ENCODE measurements at places on chromosomes 2 and 18.
A peak's percentile ranks its signal among the peaks of the same experiment; 100 is the strongest.

GRCh38 chr2:187050409-187050998 is 201.5 kb upstream of the ZSWIM2 start:
- no peak for DNase-seq

- no peak for DNase-seq
These were observed 14.6 kb upstream of the ACOXL start for GRCh38 chr2:110717734-110718133.

GRCh38 chr2:202608142-202608852 is 26.5 kb upstream of the FAM117B start:
- DNase-seq, result no peak

DNA sequence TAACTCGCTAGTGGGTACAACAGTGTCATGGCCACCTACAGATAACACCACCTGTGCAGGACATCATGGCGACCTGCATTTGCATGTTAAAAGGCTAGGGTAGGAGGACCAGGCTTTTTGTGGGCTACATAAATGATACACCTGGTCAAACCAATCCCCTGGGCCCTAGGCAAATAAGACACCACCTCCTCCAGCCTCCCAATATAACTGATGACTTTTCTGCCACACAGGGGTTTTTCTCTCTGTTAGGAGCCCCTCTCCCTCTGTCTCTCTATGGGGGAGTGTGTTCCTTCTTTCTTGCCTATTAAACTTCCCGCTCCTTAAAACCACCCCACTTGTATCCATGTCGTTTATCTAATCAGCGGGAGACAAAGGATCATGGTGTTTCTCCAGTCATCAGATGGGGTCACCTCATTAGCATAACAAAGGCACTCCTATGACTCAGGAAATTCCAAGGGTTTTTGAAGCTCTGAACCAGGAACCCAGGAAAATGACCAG is 10.8 kb upstream of the BUB1 start:
- DNase-seq, result no peak

DNA sequence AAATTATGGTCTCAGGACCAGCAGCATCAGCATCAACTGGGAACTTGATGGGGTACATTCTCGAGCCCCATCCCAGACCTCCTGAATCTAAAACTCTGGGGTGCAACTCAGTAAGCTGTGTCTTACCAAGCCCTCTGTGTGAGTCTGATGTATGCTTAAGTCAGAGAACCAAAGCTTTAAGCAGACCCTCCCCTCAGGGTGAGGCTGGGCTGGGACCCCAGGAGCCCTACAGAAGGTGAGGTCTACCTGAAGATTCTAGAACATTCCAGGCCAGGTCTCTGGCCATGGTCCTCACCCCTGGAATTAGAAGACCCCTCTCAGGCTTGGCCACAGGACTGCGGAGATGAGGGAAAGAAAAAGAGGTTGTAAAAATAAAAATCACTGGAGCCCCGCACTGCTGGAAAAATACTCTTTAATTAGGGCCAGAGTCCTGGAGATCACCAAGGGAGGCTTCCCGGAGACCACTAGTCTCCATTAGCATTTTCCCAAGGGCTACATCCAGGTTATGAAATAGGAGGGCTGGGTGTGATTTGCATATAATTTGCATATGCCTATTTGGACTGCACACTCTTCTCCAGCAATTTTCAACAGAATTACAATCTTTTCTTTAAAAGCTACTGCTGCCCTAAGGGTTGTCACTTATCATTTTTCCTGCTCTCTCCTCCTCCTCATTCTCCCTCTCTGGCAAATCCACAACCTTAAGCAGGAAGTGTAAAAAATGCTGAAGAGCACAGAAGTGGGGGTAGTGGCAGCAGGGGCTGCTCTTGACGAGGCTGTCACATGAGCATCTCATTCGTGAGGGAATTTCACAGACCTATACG is 100.2 kb downstream of the ZBTB7C start:
- no peak for DNase-seq

DNA sequence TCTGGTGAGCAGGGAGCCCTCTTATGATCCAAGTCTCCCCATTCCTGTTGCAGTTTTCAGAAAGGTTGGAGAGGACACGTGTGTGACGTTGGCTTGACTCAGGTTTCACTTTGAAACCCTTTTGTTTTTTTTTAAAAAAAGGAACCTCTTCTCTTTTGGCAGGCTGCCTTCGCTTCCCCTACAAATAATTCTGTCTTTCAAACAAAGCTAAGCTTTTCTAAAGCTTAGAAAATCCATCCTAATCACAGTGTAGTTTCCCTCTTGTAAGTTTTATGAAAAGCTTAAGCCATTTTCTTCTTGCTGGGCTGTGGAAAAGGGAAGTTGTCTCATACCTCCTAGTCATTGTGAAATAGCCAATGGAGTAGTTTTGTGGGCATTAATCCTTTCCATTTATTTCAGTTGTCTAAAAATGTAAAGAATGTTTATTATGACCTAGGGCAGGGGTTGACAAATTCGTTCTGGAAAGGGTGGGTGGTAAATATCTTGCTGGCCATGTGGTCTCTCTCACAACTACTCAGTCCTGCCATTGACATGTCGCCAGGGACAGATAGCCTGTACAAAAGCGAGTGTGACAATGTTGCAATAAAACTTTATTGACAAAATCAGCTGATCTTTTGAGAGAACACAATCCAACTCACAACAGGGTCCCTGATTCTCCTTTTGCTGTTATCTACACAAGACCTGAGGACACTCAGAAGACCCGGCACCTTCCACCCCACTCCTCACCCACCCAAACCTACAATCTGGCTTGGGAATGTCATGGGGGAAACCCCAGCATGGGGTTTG is 878.8 kb downstream of the RNF144A start:
- DNase-seq, result no peak

DNA sequence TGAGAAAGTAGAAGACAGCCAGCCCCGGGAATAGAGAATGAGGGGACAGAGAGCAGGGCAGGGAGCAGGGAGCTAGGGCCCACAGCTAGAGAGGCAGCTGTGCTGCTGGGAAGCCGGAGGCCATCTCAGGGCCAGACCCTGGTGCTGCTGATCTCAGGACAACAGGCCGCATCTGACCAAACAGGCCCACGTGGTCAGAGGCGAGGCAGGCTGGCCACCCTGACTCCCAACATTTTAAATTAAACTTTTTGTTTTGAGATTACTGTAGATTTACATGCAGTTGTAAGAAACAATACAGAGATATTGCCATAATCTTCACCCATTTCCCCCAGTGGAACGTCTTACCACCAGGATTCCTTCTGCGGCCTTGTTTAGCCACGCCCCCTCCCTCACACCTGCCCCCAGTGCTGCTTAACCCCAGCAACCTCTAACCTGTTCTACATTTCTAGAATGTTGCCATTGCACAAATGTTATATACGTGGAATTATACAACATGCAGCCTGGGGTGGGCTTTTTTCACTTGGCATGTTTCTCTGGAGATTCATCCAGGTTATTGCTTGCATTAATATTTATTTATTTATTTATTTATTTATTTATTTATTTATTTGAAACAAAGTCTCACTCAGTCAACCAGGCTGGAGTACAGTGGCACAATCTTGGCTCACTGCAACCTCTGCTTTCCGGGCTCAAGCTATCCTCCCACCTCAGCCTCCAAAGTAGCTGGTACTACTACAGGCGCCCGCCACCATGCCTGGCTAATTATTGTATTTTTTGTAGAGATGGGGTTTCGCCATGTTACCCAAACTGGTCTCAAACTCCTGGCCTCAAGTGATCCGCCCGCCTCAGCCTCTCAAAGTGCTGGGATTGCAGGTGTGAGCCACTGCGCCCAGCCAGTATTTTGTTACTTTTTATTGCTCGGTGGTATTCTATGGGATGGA is 48.6 kb upstream of the GPR17 start:
- DNase-seq, result no peak

DNA sequence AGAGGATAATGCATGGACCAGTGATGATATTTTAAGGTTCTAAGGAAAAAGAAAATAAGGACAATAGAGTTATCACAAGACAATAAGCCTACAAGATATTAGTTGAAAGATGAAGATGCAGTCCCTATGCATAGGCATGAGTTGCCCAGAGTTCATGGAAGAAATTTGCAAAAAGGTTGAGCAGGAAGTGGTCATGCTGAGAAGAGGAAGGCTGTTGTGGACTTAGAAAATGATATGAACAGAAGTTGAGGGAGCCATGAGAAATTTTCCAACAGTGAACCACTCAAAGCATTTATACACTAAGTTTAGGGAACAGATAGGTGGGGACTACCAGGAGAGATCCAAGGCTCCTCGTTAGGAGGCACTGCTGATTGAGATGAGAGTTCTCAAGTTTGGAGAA is 3.5 kb downstream of the OSBPL6 start:
- no peak for DNase-seq

GRCh38 chr2:230877759-230878598 is 13.2 kb downstream of the ITM2C start:
- DNase-seq, result no peak

GRCh38 chr2:123453046-123453700 is 571.9 kb upstream of the CNTNAP5 start:
- DNase-seq, result no peak

- peak; percentile 89 for DNase-seq
These were observed at the start of gene CNPPD1 for GRCh38 chr2:219176818-219177551. TSS of gene CNPPD1 (minus strand) at chr2:219176925. CDS start at chr2:219176828, 97 bp downstream.

DNA sequence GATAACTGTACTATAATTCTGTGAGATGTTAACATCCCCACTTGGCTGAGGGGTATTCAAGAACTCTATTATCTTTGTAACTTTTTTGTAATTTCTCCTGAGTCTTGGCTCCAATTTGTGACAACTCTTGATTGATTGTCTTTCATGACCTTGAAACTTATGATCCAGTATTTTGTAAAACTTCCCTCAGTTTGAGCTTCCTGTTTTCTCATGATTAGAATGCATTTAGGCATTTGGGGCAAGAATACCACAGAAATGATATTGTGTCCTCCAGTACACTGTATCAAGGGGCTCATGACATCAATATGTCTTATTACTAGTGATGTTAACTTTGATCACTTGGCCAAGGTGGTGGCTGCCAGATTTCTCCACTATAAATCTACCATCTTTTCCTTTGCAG is 37.4 kb downstream of the PNO1 start:
- no peak for DNase-seq

- DNase-seq, result no peak
These were observed 617.1 kb upstream of the GYPC start for GRCh38 chr2:126038861-126039260.

GRCh38 chr18:50338122-50338521 is 36.7 kb upstream of the SKA1 start:
- DNase-seq, result no peak

GRCh38 chr18:26723981-26724380 is 141.5 kb downstream of the AQP4 start:
- DNase-seq, result no peak

DNA sequence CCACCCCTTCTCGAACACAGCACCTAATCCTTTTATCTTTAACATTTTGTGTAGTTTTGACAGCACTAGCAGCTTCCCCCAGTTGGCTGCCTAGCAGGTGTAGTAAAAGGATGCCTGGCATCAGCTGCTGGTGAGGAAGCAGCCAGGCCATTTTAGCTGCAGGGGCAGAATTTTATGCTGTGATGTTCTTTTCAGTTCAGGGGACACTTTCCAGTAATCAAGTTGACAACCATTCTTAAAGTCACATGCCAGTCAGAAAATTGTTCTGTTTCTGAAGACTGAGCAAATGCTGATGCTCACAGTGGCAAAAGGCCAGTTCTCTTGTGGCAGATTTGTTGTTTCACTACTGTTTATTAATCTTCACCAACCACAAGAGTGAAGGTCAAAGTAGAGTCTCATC is 570.8 kb downstream of the CCDC85A start:
- DNase-seq, result no peak

GRCh38 chr2:10717628-10718027 is 3.8 kb upstream of the ATP6V1C2 start:
- DNase-seq, result no peak

GRCh38 chr2:118878531-118879149 is 31.2 kb upstream of the EN1 start:
- DNase-seq, result no peak

GRCh38 chr2:107235491-107236254 is 349.7 kb upstream of the ST6GAL2 start:
- no peak for DNase-seq

GRCh38 chr2:10080536-10081304 is 509 bp upstream of the CYS1 start:
- DNase-seq, result no peak

- DNase-seq, result no peak
These were observed 21.9 kb downstream of the TMEM237 start for GRCh38 chr2:201621293-201621999.

GRCh38 chr2:217935901-217936684 is 66.7 kb downstream of the TNS1 start:
- no peak for DNase-seq

DNA sequence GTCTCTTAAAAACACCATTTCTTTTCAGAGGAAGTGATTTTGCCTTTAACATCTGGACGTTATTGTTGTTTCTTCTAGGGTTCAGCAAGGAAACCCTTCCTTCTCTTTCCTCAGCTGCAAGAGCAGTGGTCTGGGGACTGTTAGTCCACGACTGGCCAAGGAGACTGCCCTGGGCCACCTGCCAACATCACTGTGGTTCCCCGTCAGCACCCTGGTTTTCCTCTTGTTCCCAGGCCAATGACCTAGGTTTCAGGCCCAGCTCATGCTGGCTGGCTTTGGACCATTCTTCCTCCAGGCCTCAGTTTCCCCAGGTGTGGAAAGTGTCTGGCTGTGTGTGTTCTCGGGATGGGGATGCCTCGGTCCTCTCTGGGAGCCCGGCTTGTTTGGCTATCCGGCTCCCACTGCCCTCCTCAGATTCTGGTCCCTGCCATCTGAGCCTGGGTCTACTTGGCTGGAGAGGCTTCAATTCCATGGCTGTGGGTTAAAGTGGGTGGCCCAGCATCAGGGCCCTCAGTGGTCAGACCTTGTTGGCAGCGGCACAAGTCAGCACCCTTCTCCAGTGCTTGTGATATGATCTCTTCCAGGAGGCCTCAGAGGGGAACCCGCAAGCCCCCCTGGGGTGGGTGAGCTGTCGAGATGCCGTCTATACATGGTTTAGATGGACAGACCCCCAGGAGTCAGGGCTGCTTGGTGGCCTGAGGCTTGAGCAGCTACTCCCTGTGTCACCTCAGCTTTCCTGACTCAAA is 234.3 kb upstream of the HS6ST1 start:
- DNase-seq, result no peak

- no peak for DNase-seq
These were observed 156.1 kb downstream of the TPGS2 start for GRCh38 chr18:36672437-36673344.

- peak; percentile 46 for DNase-seq
These were observed at the start of gene HMSD for GRCh38 chr18:63949068-63949737. TSS of gene HMSD (plus strand) at chr18:63949301. CDS start at chr18:63953456, 4,155 bp downstream.

- no peak for DNase-seq
These were observed 1377.6 kb upstream of the PIK3C3 start for GRCh38 chr18:40577239-40577980.

DNA sequence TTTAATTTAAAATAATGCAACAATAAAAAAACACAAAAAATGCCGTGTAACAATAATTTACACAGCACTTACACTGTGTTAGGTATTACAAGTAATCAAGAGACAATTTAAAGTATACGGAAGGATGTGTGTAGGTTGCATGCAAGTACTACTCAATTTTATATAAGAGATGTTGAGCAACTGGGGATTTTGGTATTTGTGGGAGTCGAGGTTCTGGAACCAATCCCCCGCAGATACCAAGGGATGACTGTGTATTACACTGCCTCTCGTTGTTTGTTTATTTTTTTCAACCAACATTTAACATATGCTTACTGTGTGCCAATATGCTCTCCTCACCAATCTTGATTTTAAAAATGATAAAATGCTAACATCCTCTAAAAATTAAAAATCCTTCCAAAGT is 24.8 kb downstream of the MAP3K2 start:
- DNase-seq, result no peak

GRCh38 chr2:158762336-158762735 is 32.8 kb upstream of the DAPL1 start:
- DNase-seq, result no peak

GRCh38 chr2:52035391-52035790 is 1003.5 kb upstream of the NRXN1 start:
- DNase-seq, result no peak
